ENCODE measurements at places on chromosomes 7 and 10. TPM values are rescaled to one million over a fixed set of nuclear protein-coding genes. Genes with fewer than 3 reads are reported as not detected.

GRCh38 chr7:48964074-48964473, 39.7 kb downstream of the CDC14C start:
- DNase-seq: no peak

The TRDMT1 gene
- 10.3 TPM for total RNA-seq

DNA sequence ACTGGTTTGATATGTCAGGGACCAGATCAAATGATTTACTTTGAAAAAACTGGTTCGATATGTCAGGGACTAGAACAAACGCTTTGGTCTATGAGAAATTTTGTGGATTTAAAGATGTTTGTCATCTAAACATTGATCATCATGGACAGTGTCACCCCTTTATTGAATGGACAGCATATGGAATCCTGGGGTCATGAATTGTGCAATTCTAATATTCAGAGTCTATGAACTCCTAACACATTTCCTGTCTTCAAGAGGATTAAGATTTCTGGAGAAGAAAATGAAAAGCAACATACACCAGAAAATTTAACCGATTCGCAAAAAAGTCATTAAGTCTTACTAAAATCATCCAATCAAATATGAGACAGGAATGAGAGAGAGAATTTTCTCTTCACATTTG, 106.4 kb upstream of the FAM133B start:
- DNase-seq: no peak

The PRTFDC1 gene
- 0.30 TPM for total RNA-seq

DNA sequence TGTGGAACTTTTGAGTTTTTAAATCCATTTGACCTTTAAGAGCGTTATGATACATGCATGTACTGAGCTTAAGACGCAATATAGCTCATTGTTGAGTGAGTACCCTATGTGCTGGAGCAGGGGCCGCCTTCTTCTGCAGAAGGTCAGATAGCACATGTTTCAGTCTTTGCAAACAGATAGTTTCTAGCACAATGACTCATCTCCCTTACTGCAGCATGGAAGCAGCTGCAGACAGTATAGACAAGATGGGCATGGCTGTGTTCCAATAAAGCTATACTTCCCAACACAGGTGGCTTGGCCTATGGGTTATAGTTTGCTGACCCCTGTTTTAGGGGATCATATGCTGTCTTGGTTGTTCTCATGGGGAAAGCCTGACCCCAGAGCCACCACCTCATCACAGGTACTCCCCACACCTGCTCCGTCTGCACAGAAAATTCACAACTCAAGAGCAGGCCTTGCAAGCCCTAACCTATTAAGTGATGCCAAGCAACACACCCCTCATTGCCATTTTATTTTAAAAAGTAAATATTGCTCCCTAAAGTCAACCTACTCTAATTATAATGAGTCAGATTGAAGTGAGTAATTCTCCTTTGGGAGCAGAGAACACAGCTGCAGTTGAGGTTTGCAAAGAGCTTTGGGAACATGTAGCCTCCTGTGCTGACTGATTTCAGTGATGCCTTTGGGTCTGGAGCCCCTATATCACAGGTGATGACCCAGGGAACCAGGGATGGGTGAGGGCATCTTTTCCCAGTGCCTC, 330.1 kb downstream of the PAXIP1 start:
- DNase-seq: peak; percentile 51

GRCh38 chr10:75959209-75959608, 527.8 kb downstream of the LRMDA start:
- DNase-seq: peak; percentile 92

DNA sequence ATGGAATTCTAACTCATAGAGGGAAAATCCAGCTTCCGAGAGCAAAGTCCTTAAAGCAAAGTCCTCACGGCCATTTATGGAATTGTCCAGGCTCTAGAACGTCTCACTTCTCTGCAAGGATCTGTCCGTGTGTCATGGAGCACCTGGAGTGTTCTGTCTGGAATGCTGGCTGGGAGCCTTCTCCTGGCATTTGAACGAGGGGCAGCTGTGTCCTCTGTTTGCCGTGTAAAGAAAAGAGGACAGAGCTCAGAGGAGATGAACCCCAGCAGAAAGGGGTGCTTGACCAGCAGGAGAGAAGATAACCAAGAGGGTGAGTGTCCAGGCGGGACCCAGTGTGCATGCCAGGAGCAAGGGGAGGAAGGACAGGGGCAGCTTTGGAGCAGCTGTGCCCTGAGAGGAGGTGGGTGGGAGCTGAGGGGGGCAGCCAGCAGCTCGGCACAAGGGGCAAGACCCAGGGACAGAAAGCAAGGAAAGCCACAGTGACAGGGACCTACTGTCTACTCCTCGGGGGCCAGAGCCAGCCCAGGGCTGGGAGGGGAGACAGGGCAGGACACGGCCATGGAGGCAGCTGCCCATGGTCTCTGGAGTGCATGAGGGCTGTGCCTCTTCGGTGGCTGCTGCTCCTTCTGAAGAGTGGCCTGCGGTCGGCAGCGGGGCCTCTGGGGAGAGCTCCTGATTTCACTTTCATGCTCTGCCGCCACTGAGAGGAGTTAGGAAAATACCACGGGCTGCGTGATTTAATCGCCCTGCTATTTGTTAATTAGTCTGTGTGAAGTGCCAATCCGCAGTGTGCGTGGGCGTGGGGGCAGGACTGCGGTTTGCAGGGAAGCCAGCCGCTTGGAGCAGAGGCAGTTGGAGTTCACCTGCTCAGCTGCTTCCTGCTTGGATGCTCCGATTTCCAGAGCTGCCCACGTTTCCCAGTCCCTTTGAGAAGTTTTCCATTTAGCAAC, 149.3 kb upstream of the SHH start:
- no peak for DNase-seq

GRCh38 chr10:117184821-117185220, 12.5 kb upstream of the KCNK18 start:
- DNase-seq: no peak

DNA sequence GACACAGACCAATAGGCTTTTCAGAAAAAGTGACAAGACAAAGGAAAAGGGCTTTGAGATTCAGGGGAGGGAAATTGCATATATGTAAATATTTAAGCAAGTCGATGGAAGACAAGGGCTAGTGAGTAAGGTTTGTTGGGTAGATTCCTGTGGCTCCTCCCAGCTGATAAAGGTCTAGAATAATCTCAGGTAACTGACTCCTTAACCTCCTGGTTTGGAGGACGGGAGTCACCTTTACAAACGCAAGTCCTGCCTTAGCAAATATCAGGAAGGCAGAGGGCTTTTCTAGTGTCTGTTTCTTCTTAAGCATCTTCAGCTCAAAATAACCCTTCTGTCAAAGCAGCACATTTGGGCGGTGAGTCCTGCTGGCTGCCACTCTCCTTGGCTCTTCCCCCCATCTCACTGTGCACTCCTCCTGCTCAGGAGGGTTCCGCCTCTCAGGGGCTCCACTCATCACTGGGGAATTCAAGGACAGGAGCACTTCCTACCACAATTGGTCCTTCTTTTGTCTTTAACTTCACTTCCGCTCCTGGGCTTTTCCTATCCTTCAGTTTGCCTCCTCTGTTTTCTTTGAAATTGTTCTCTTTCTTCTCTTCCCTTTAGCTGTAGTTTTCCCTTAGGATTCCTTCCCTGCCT, 496.3 kb upstream of the KLF6 start:
- DNase-seq: peak; percentile 60

GRCh38 chr7:139753081-139753692, 24.6 kb downstream of the HIPK2 start:
- DNase-seq: no peak

DNA sequence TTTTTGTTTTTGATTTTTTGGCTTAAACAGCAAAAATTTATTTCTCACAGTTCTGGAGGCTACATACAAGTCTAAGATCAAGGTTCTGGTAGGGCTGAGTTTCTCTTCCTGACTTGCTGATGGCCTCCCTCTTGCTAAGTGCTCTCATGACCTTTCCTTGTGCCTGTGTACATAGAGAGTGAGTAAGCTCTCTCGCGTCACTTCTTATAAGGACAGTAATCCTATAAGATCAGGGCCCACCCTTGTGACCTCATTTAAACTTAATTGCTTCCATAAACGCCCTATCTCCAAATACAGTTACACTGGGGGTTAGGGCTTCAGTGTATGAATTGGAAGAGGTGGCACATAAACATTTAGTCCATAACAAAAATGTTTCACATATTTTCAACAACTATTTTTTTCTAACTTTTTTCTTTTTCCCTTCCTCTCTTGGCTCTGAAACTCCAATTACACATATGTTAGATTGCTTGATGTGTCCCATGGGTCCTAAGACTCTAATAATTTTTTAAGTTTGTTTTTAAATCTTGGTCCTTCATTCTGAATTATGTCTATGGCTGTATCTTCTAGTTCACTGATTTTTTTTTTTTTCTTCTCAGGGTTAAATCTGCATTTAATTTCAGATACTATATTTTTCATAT, 149.8 kb downstream of the HBP1 start:
- DNase-seq: peak; percentile 31

DNA sequence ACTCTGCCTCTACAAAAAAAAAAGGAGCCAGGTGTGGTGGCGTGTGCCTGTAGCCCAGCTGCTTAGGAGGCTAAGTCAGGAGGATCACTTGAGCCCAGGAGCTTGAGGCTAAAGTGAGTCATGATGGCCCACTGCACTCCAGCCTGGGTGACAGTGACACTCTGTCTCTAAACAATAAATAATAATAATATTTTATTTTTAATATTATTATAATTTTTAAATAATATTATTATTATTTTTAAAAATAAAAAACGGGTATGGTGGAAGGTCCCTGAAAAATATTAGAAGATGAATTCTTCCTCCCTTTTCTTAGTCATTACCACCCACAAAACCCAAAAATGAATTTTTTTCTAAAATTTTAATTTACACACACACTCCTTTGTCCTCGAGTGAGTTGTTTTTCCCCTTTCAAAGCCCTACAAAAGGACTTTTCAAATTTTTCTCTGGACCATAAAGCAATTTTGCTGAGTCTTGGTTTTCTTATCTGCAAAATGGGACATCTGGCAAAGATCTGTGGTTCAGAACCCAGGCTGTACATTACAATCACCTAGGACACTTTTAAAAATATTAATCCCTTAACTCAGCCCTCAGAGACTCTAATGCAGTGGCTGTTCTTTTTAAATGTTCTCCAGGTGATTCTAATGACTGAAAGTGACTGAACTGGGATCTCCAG, 174.0 kb upstream of the NEBL start:
- no peak for DNase-seq

- no peak for DNase-seq
Observed at GRCh38 chr10:129745186-129745750, 218.8 kb downstream of the EBF3 start.

DNA sequence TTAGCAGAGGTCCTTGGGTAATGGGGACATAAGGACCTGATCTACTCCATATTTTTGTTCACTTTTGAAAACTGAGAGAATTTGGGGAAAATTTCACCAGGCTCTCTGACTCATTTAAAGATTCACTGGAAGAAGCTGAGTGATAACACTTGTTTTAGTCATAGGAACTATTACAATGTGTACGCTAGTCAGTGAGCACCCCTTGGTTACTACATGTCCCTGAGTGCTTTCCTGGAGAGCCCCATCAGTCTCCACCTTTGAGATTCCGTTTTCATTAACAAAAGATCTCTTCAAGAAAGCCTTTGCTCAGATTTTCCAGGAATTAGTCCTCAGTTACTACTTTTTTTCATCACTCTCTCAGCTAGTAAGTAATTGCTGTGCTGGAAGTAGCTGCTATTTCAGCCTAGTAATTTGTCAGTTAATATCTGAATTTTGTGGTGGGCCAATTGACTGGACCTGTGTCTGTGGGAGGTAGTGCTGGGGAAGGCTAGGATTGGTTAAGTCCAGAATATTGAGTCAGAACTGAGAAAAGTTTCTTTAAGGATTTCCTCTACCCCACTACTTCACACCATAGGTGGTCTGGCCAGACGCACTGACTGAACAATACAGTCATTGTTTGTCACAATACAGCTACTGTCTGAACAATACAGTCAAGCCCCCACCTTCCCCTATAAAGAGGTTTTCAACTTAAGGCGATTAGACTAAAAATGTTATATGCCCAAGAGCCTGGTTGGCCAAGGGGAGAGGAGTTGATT, 235.0 kb downstream of the CCDC7 start:
- DNase-seq: peak; percentile 95

DNA sequence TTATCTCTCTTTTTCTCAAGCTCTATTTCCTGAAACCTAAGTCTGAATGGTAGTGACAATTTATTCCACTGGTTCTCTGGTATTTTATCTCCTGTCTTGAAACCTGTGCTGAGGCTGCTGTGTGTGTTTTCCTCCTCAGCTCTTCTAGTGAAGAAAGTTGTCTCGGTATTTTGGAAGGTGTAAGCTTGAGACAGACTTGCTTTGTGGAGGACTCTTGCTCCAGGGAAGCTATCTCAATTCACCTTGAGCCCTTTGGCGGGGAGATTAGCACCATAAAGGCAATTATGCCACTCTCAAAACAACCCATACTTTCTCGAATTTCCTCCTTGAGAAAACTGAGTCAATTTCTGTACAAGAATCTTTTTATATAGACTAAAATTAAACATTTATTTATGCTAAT, 141.6 kb downstream of the THSD7A start:
- no peak for DNase-seq

GRCh38 chr10:126500866-126501265, 112.6 kb upstream of the ADAM12 start:
- peak; percentile 32 for DNase-seq

DNA sequence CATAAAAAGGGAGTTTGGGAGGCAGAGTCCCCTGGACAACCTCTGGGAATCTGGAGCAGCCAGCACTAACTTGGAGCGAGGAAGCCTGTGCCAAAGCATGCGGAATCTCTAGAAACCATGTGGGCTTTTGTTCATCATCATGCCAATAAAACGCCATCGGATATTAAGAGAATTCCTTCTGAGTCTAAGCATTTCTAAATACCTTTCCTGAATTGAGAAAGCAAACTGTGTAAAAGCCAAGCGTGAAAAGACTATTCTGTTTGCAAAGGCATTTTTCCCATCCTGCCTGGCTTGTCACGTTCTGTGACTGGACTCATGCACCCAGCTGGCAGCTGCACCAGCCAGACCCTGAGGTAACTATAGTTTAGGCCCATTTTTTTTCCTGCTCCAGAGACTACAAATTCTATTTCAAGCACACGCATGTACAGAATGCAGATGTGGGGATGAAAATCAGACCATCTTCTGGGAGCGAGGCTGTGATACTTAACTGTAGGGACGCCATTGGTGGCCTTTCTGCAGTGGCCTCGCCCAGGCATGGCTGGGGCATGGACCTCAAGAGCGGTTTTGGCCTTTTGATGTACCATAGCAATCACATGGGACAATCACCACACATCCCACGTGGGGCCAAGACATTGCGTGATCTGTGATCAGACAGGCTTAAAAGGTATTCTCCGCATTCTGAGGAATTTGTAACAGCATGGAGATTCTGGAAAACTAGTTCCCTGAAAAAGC, 218.9 kb downstream of the KIAA1217 start:
- DNase-seq: no peak

The ABCA13 gene
- 1.7 TPM for total RNA-seq

GRCh38 chr10:121683366-121683765, 85.1 kb upstream of the FGFR2 start:
- no peak for DNase-seq

- no peak for DNase-seq
Observed at GRCh38 chr10:90604636-90605035, 253.2 kb downstream of the HTR7 start.

The MOGAT3 gene
- total RNA-seq: not detected

Measured in HT1080 (cell line).